ENCODE measurements at places on chromosomes 1 and 21. TPM values are rescaled to one million over a fixed set of nuclear protein-coding genes. Genes with fewer than 3 reads are reported as not detected.

Gene NPR1
- total RNA-seq: 0.82 TPM

Gene TTLL10
- total RNA-seq: not detected

Gene UTS2
- not detected for total RNA-seq

Gene NBPF4
- total RNA-seq: 0.18 TPM

Gene CAMK2N1
- total RNA-seq: 36.9 TPM

Data from A549 treated with CORT108297 at 1 μM for 4 hours (cell line).